ENCODE measurements at places on chromosomes 2 and 18.
A peak's percentile ranks its signal among the peaks of the same experiment; 100 is the strongest.

DNA sequence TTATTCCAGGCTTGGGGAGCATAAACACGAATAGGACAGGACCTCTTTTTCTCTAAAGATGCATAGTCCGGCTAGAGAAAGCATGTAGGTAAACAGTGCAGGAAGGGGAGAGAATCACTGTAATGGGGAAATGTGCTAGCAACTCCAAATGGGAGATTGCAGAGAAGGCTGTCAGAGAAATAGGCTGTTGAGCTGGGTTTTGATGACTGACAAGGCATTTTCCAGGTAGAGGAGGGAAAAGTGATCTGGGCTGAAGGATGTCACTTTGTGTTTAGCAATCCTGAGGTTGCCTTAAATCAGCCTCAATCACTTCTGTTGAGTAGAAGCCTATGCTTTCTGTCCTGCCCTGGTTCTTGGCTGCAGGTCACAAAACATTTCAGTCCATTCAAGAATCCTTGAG lies 242.0 kb upstream of the MEIS1 start:
- no peak for DNase-seq

DNA sequence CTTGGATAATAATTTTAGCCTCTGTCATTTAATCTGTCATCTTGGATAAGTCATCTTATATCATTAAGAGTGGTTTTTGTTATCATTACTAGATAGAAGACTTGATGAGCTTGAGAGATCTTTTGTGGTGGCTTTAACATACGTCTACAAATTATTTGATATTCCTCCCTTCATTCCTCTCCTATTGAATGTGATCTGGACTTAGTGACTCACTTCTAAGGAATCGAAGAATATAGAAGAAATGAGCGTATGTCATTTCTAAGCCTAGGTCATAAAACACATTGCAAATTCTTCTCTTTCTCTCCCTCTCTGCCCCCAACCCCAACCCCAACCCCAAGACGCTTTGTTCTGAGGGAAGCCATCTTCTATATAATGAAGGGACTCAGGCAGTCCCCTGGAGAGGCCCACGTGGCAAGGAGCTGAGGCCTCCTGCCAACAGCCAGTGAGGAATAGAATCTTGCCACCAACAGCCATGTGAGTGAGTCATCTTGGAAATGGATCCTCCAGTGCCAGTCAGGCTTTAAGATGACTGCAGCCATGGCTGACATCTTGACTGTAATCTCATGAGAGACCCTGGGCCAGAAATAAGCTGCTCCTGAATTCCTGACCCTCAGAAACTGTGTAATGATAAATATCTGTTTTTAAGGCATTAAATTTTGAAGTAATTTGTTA lies 221.6 kb upstream of the SP5 start:
- DNase-seq: no peak

GRCh38 chr2:65227020-65227455 lies 593 bp upstream of the ACTR2 start:
- DNase-seq: peak; percentile 53

DNA sequence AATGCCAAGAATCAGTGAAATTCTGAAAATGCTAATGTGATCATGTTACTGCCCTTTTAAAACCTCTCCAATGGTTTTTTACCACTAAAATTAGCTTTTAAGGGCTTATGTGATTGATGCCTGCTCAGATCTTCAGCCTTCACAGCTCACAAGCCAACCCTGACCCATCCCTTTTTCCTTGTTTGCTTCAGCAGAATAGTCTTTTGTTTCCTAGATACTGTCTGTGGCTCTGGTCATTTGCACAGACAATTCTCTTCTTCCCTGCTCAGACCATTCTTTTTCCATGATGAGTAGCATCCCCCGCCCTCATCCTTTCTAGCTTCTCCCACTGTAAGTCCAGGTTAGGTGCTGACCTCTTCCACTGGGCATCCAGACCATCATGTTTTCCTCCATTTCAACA lies 164.9 kb upstream of the NT5C1B start:
- no peak for DNase-seq

- no peak for DNase-seq
Observed at GRCh38 chr2:37283207-37283606, 41.4 kb downstream of the PRKD3 start.

GRCh38 chr18:48639772-48640432 lies 101.1 kb downstream of the CTIF start:
- no peak for DNase-seq

- no peak for DNase-seq
Observed at GRCh38 chr2:152222975-152223637, 47.5 kb upstream of the STAM2 start.

- DNase-seq: no peak
Observed at GRCh38 chr2:231372326-231372725, 23.2 kb upstream of the B3GNT7 start.

DNA sequence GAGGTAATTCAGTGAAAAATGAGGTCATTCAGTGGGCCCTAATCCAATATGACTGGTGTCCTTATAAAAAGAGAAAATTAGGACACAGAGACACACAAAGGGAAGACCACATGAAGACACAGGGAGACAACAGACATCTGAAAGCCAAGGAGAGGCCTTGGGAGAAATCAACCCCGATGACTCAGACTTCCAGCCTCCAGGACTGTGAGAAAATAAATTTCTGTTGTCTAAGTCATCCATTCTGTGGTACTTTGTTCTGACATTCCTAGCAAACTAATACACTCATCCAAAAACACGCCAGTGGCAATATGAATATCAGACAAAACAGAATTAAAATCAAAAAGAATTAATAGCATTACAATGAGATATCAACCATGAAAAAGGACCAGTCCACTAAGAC lies 303.7 kb downstream of the SS18 start:
- DNase-seq: no peak

DNA sequence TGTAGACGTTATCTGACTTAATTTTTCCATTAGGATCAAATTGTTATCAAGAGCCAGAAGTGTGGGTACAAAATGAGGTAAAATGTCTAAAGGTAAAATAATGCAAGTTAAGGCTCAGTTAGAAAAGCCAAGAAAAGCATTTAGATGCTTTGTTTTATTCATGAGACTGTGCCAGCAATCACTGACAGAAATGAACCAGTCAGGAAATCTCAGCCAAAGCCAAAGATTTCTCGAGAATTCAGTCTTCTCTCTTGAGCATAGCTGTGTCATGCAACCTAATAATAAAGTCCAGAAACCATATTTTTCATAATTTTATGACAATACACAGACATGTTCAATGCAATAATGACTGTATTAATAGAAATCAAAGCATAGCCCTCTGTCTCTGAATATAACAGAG lies 43.5 kb upstream of the ZNF397 start:
- DNase-seq: no peak

DNA sequence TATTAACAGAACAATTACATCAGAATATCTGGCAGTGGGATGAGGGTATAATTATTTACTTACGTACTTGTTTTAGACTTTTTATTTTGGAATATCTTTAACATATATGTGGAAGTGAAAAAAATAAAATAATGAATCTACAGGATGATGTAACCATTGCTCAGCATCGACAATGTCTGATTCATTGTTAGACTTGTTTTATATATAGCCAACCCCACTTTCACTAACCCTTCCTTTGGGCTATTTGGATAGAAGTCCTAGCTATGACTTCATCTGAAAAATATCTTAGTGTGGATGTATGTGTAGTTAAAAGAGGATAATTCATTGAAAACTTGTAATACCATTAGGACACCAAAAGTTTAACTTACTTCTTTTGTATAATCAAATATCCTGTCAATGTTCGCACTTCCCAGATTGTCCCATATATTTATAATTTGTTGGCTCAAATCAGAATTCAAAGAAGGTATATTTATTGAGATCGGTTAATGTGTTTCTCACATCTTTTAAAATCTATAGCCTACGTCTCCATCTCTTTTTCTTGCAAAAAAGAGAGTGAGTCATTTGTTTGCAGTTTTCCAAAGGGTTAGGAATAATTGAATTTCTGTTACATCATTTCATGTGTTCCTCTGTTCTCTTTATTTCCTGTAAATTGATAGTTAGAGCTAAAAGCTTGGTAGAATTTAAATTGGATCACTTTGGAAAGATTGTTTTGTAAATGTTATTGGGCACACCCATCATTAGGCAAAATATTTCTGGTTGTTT lies 506.1 kb upstream of the FAM98A start:
- no peak for DNase-seq

DNA sequence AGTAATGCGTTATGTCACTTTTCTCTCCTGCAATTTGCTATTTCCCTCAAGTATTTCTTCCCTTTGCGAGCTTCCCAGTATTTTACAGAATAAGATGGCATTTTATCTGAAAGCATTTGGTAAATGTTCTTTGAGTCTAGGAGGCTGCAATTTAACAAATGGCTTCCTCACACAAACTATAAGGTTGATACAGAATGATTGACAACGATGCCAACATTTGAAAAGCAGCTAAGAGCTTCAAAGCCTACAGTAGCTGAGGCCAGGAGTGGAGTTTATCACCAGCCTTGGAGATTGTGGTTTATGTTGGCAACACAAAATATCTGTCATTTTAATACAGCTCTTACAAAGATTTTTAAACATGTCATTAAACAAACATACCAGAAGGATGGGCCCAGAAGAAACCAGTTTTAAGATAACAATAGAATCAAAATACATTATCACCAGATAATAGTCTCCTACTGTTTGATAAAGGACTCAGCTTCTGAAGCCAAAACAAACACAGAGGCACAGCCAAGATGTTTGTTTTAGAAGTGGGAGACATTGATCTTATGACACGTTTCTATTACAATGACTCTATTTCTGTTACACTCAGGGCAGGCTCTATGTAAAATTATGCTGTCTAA lies 711.4 kb upstream of the ACVR2A start:
- no peak for DNase-seq

DNA sequence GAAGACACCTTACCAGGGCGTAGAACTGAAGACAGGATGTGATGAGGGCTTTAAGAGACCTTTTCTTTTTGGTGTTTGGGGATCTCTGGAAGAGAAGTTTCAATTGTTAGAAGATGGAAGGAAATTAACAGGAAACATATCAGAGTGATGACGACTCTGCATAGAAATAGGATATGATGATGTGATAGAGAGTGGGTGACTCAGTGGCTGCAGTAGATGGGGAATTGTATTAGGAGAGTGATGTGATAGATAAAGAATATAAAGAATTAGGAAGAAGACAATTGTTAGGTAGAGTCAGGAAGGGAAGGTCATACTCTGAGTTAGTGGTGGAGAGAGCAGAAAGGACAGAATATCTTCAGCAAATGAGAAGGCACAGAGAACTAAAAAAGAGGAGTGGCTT lies 593.9 kb downstream of the NYAP2 start:
- no peak for DNase-seq

GRCh38 chr2:202765436-202765835 lies 106.1 kb downstream of the ICA1L start:
- no peak for DNase-seq

DNA sequence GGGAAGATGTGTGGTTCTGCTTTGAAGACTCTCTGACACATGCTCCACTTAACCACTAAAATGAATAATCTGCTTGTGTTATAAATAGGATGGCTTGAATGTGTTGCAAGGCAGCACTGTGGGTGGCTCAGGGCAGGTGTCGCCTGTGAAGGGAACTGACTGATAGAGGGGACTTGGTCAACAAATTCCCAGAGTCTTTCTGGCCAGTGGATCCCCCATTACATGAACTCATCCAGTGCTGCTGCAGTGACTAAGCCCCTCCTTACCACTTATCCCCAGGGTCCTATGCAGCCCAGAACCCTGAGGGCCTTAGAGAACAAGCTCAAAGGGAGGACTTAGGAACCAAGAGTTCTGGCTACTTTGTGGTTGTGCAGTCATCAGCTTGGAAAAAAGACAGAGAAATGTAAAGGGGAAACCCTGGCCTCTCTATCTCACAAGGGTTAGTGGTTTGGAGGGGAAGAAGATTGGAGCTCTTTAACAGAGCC lies 226.2 kb upstream of the TNP1 start:
- DNase-seq: no peak

- no peak for DNase-seq
Observed at GRCh38 chr2:207473931-207474235, 55.9 kb upstream of the CREB1 start.

DNA sequence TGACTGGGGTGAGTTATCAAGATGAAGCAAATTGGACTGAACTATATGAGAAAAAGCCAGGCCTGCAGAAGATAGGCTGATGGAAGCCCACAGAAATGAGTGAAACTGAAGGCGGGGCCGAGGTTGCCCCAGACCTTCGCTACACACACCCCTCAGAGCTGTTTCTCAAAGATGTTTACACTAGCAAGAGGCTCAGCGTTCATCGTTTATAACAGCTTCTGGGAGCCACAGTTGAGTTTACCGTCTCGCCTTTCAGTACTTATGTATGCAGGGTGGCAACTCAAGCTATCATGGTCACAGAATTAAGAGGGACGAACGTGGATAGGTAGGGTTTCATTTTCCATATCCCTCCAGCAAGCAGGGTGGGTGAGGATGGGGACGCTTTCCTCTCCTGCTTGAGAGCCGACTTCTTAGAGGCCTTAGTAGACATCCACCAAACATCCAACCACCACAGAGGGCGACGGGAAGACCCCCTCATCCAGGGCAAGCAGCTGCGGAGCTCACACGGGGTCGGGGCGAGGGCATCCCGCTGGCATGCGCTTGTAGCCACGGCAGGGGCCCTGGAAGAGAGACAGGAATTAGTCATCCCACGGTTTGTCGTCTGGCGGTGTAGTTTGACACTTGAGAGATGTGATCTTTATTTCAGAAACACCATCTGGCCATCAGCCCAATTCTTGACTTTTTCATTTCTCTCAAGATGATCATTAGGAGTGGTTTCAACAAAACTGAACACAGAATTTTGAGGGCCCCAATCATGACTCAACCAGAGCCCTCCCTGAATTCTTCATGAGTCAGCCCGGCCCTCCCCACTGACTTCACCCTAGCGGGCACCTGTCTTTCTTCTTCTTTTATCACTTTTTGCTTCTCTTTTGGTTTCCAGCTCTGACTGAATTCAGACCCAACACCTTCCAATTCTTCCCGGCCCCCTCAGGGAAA lies 109.1 kb upstream of the CTDP1 start:
- DNase-seq: no peak

- no peak for DNase-seq
Observed at GRCh38 chr2:216195565-216196029, 86.4 kb downstream of the XRCC5 start.

- no peak for DNase-seq
Observed at GRCh38 chr2:60294901-60295635, 258.4 kb downstream of the BCL11A start.
